ENCODE measurements at places on chromosomes 5 and 9.

DNA sequence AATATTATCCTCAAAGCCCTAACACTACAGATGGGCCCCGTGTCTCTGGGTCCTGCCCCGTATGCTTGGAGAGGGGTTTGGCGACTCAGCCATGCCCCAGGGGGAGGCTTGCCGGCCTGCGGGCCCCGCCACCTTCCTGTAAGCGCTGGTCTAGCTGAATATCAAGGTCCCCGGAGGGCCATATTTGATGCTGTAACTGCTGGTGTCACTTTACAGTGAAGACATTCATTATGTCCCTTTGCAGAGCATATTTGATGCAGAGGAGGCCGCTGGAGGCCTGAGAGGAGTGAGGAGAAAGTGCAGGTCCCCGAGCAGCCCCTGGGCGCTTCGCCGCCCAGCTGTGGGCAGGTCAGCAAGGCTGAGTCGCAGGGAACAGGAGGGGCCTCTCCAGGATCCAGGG is 16.8 kb downstream of the IRX4 start:
- no peak for DNase-seq

GRCh38 chr9:71368157-71368556 is 246.7 kb upstream of the TRPM3 start:
- no peak for DNase-seq

DNA sequence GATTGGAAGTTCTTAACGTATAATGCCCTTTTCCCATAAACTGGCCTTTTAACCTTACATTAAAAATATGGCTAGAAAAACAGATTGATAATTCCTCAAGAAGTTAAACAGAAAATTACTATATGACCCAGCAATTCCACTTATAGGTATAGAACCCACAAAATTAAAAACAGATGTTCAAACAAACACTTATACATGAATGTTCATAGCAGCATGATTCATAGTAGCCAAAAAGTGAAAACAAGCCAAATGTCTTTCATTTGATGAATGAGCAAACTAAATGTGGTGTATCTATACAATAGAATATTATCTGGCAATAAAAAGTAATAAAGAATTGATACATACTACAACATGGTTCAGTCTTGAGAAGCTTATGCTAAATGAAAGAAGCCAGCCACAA is 35.5 kb downstream of the POU5F2 start:
- DNase-seq: no peak

GRCh38 chr5:136216230-136216629 is 23.3 kb upstream of the SMIM32 start:
- no peak for DNase-seq

DNA sequence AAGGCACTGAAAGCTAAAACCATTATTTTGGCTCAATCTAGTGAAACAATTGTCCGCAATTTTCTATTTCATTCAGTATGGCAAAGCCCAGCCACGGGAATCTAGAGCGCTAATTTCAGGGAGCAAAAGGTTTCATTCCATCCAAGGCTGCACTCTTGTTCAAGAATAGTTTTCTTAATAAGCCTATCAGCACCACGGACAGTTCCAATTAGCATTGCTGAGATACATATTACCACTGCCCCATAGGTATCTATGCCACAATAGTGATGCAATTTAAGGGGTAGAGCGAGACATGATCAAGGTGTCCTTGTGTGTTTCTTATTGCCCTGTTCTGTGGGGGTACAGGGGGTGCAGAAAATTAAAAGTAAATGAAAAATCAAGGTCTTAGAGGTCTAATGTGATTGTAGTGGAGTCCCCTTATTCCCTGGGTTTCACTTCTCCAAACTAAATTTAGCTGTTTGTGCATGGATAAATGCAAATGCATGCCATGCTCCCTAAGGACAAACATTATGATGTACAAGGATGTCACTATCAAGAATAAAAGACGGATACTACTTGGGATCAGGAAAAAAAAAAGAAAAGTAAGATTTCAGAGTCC is 45.5 kb downstream of the SPOCK1 start:
- DNase-seq: peak; percentile 68

Measured in OCI-M1 (cell line).